ENCODE measurements at places on chromosomes 7 and 10. TPM values are rescaled to one million over a fixed set of nuclear protein-coding genes. Genes with fewer than 3 reads are reported as not detected.
A peak's percentile ranks its signal among the peaks of the same experiment; 100 is the strongest.

DNA sequence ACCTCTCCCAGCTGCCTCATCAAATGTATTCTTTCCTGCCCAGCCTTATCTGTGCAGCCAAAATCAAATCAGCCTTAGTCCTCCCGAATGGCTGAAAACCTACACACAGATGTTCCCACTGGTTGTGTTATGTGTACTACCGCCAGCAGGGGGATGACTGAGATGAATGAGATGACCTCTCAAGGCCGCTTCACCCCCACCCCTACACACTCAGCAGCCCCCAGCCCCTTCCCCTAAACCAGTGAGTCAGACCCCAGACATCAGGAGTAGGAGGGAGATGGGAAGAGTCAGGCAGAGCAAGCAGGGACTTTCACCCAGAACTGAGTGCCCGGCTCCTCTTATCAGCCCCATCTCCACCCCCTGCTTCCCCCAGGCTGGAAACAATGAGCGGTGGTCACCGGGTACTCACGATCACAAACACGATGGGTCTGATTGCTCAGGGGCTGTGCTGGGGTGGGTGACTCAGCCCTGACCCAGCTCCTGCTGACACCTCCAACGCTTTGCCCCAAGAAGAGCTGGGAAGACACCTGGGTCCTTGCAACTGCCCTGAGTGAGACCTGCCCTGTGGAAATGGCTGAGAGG is 6.5 kb upstream of the C10orf105 start:
- no peaks in the 10 kb centered on the region for H3K36me3 ChIP-seq
- DNase-seq, result no peak
- peaks cover 46% of the 10 kb centered on the region for H3K4me1 ChIP-seq
- H3K27ac ChIP-seq, result peak overlapping the region; percentile 86
- no peaks in the 10 kb centered on the region for H3K27me3 ChIP-seq

DNA sequence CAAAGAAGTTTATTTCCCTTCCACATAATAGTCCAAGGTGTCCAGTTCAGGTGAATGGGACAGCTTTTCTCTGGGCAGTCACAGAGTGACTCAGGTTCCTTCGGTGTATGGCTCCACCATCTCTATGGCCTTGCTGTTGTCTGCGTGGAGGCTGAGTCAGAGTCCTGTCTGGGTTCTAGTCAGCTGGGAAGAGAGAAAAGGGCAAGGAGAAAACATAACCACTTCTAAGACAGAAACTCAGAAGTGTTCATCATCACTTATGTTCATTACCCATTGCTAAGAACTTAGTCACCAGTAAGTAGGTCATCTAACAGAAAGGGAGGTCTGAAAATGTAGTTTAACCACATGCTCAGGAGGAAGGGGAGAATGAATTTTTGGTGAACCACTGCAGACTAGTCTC is 32.4 kb upstream of the CCDC7 start:
- no peak overlapping the region for H3K4me3 ChIP-seq
- H3K27me3 ChIP-seq, result no peaks in the 10 kb centered on the region
- H3K27ac ChIP-seq, result no peak overlapping the region
- peaks cover 12% of the 10 kb centered on the region for H3K4me1 ChIP-seq

- DNase-seq, result no peak
- H3K4me3 ChIP-seq, result no peak overlapping the region
- no peaks in the 10 kb centered on the region for H3K4me1 ChIP-seq
- no peaks in the 10 kb centered on the region for H3K27me3 ChIP-seq
- no peak overlapping the region for H3K27ac ChIP-seq
These were observed 24.4 kb downstream of the TSPAN12 start for GRCh38 chr7:120833546-120833945.

DNA sequence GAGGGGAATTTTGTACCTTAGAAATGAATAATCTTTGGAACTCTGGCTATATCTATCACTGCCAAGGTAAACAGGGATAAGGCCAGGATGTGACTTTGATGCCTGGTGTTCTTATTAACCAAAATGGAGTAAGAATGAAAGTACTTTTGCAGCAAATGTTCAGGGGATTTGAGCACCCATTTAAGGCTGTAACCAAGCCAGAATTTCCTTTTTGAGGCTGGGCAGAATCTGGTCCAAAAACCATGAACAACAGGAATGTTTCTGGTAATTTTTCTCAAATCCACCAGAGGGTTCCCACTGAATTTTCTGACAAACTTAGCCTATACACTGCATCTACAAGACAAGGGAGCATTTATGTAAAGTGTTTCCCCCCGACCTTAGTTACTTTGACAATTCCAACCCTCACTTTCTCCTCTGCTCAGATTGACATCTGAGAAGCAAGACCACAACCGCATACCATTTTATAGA is 120.6 kb downstream of the BAMBI start:
- no peaks in the 10 kb centered on the region for H3K27me3 ChIP-seq
- H3K36me3 ChIP-seq, result no peaks in the 10 kb centered on the region
- H3K4me3 ChIP-seq, result no peak overlapping the region
- no peak overlapping the region for H3K27ac ChIP-seq
- no peaks in the 10 kb centered on the region for H3K4me1 ChIP-seq

The C10orf105 gene
- 0.49 TPM for total RNA-seq
